ENCODE measurements at places on chromosomes 5 and 9. TPM values are rescaled to one million over a fixed set of nuclear protein-coding genes. Genes with fewer than 3 reads are reported as not detected.

The SPINK7 gene
- not detected for total RNA-seq

The PCDHGA2 gene
- total RNA-seq, result not detected

The CTSV gene
- total RNA-seq, result not detected

The TMC1 gene
- not detected for total RNA-seq

The BAAT gene
- not detected for total RNA-seq

The ACER2 gene
- total RNA-seq, result 1.2 TPM

The BTNL8 gene
- total RNA-seq, result not detected

The DDX4 gene
- not detected for total RNA-seq

The ANKRD34B gene
- total RNA-seq, result not detected

The LHFPL2 gene
- total RNA-seq, result 1.00 TPM

The IFNB1 gene
- not detected for total RNA-seq

The GOLGA1 gene
- 21.5 TPM for total RNA-seq

Data from natural killer cell (primary cell).